NCI-H774 (cell line): ENCODE measurements at places on chromosomes 4 and X.

- DNase-seq: no peak
Measured at GRCh38 chrX:129787336-129788055, 7.7 kb downstream of the SASH3 start.

- DNase-seq: peak; percentile 60
Measured at GRCh38 chrX:109537324-109537665, 651 bp downstream of the NXT2 start.

GRCh38 chrX:129980540-129981199, 1.8 kb upstream of the BCORL1 start:
- DNase-seq: peak; percentile 11

- DNase-seq: no peak
Measured at GRCh38 chr4:177100307-177100706, 209.4 kb upstream of the NEIL3 start.

GRCh38 chr4:163548481-163549243, 54.2 kb downstream of the TMA16 start:
- no peak for DNase-seq

GRCh38 chr4:74855879-74856278, 61.6 kb upstream of the BTC start:
- no peak for DNase-seq

DNA sequence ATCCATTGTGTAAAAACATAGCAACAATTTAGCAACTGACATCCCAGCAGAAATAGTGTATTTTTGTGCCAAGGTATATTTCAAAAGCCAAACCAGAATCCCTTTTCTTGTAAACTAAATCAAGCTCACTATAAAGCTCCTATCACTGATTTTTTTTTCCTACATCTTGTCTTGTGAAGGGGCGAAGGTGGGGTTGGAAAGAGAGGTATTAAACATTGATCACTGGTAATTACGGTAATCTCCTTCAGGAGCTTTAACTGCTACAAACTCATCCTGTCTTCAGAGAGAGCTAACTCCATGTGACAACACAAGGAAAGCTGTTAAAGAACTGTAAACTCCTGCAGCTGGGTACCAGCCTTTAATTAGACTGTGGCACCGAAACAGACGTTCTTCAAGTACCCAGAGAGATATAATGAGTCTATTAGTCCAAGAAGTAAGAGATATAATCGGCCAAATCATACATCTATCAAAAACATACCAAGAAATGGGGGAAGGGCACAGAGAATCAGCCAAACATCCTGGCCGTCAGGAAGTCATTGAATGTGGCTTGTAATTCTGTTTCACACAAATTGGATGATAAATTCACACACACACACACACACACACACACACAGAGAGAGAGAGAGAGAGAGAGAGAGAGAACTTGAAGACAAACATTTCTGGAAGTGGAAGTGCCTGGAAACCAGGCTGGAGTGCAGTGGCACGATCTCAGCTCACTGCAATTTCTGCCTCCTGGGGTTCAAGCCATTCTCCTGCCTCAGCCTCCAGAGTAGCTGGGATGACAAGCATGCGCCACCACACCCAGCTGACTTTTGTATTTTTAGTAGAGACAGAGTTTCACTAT, 111.9 kb upstream of the PPARGC1A start:
- no peak for DNase-seq

DNA sequence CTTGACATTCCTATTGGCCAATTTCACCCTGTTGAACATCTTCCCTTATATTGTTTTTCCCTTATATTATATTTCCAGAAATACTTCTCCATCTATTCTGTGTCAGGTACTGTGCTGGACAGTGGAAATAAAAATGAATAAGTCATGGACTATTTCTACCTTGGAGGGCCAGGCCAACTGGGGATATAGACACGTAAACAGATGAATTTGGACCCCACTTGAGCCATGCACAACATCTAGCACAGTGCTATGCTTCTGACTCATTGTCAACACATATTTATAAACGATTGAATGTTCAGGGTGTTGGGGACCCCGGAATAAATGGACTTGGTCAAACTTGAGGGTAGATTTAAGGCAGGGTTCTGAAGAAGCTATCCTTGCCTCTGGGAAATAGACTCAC, 111.1 kb downstream of the ANK2 start:
- DNase-seq: no peak

DNA sequence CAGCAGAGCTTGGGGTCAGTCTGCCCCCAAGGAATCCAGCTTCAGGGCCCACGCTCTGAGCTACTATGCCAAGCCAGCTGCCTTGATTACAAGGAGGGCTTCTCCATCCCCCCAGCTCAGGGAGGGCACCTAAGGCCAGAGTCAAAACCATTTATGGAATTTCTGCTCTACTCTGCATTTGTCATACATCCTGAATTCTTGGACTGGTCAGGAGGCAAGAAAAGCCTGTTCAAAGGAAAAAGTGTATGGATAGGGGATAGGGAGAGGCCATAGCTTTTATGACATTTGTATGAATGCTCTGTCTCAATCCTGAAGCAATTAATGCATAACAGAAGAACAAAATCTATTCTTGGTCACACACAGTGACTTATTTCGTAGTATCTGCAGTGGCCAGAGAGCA, 32.2 kb downstream of the EDNRA start:
- DNase-seq: no peak

DNA sequence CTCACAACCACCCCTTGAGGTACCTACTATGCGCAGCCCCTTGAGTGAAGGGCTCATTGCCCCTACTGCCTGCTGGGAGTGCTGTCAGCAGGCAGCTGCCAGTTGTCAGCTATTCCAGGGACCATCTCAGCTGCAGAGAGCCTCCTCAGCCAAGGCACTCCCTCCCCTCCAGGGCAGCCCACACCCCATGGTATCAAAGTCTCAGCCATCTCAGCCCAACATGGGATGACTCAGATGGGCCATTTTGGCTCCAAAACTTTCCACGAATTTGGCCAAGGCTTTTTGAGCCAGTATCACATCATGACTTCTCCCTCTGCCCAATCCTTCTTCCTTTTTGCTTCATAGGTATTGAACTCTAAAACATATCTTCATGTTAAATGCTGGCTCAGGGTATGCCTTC, 61.4 kb upstream of the MAP3K15 start:
- DNase-seq: no peak

GRCh38 chr4:141731481-141731880, 95.1 kb downstream of the IL15 start:
- DNase-seq: no peak

DNA sequence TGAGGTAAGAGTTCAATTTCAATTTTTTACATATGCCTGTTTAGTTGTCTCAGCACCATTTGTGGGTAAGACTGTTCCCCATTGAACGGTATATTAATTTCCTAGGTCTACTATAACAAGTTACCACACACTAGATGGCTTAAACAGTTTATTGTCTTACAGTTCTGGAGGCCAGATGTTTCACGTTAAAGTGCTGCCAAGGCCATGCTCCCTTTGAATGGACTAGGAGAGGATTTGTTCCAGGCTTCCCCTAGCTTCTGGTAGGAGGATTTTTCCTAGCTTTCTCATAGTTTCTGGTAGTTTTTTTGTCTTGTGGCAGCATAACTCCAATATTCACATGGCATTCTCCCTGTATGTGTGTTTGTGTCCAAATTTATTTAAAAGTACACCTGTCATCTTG, 149.3 kb upstream of the CYSLTR1 start:
- DNase-seq: no peak

- DNase-seq: no peak
Measured at GRCh38 chr4:120691536-120691935, 231.0 kb downstream of the PRDM5 start.

GRCh38 chr4:84622959-84623358, 40.0 kb downstream of the CDS1 start:
- no peak for DNase-seq

DNA sequence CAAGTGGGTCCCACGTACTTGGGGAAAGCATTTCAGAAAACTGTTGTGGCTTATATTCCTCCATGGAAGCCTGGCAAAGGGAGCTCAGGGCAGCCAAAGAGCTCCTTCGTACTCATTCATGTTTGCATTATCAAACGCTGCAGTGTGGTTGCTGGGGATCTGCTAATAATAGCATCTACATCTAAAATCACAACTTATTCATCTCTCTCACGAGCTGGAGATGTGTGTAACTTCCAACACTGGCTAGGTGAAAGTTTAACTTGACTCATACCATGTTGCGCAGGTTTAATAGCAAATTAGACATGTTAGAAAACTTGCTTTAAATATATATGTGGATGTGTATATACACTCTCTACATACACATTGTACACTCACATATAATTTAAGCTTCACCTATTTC, 415.1 kb downstream of the AFF2 start:
- DNase-seq: no peak

DNA sequence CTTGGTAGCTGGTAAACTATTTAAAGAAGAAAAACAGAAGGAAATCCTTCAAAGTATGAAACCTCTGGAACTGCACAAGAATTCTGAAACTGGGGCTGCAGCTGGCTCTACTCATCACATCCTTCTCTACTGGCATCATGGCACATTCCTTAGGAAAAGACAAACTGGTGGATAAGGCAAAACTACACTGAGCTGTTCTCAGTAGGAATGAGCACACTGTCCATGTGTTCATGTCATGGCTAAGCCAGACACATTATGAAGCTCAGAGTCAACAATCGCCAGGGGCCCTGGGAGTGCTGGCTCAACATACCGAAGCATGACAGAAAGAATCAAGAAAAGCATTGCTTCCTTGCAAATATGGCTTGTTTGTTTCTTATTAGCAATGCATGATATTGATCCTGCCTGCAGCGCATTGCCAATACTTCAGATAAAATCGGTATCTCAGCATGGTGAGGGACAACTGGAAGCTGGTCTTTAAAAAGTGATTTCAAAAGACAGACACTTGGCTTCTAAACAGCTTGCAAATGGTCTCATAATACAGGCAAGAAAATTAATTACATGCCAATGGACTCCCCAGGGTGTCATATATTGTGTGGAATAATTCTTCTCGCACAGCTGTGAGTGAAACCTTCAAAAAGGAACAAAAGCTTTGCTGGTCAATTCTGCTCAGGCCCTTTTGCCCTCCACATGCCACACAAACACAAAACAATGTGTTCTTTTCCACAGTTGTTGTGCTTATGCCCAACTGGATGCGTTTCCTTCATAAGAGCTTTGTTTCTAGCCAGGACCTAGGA, 300.2 kb upstream of the VCX start:
- DNase-seq: no peak

DNA sequence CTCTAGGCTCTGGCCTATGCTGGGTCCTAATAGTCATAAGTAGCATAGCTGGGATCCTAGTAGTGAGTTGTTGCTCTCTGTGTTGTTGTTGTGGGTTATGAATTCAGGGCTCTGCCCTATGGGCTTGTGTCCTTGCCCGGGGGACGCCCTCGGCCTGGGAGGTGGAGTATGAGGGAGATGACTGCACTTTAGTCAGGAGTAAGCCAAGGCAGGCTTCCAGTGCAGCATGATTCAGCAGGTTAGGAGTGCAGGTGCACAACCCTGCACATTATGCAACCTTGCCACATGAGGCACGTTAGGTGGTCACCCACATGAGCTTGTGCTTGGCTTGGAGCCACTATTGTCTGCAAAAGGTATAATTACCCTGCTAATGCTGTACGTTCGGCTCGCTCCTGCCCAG, 58.4 kb upstream of the CCDC149 start:
- DNase-seq: no peak

GRCh38 chr4:121749225-121749624, 15.7 kb downstream of the SMIM43 start:
- DNase-seq: no peak

DNA sequence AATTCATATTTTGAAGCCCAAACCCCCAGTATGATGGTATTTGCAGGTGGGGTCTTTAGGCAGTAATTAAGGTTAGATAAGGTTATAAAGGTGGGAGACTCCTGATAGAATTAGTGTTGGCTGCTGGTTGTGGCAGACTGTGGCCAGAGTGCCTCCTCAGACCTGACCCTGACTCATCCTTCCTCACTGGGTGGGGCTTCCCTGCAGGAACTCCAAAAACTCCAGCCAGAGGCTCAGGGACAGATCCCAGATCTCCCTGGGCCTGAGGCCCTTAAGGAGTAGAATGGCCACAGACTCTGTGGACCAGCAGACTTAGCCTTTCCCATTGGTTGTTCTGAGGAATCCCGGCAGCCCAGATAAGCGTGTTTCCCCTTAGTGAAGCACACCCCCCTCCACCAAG, 463.0 kb upstream of the CPEB2 start:
- DNase-seq: no peak

- no peak for DNase-seq
Measured at GRCh38 chrX:13464599-13465275, 104.7 kb upstream of the EGFL6 start.

DNA sequence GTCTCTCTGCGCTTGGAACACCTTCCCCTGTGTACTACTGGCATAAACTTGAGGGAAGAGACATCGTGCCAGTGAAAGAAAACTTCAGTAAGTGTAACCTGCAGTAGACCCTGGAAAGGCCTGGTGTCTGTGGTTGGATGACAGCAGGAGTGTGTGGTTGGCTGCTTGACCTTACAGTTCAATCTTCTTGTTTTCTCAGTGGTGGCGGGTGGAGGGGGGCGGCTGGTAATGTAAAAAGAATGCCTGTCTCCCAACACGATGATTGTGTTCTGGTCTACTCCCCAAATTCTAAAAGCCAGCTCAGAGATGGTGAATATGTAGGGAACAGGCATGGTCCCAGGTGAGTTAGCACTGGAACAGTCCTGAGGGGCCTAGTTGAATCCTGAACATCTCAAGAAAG, 18.6 kb downstream of the PSMD10 start:
- DNase-seq: no peak

- DNase-seq: no peak
Measured at GRCh38 chr4:133452678-133453077, 303.6 kb downstream of the PCDH10 start.

DNA sequence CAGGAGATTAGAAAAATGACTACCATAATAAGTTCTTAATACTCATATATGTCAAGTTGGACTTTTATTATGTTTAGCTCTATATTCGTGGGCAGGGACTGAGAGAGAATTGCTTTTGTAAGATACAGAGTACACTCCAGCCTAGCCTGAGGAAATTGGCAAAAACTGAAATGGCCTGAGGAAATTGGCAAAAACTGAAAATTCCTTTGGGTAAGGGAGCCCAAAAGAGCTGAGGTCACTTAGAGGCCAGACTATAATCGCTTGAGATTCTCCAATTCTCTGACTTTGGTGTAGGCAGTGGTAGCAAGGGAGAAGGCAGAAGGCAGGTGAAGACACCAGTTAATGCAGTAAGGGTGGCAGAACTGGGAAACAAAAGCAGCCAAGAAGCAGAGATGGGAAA, 124.5 kb upstream of the HCCS start:
- DNase-seq: no peak

DNA sequence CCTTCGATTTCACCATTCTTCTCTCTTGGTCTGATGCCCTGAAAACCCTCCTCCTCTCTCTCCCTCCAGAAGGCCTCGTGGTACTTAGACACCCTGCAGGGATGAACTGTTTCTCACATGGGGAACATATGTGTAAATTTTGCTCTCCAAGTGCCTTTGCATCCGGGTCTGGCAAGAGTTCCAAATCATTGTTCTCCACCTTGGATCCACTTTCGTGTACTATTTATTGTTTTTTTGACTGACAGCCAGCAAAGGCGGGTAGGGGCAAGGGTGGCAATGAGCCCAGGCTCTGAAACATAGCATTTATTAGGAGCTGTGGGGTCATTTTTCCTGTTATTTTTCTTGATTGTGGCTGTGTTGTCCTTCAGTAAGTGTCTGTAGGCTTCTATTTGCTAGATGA, 81.7 kb downstream of the RTL5 start:
- DNase-seq: no peak

- DNase-seq: no peak
Measured at GRCh38 chr4:94974773-94975172, 217.0 kb downstream of the BMPR1B start.

GRCh38 chr4:73788411-73788810, 48.0 kb downstream of the CXCL8 start:
- DNase-seq: no peak
